ENCODE measurements at places on chromosomes 6 and 20.

DNA sequence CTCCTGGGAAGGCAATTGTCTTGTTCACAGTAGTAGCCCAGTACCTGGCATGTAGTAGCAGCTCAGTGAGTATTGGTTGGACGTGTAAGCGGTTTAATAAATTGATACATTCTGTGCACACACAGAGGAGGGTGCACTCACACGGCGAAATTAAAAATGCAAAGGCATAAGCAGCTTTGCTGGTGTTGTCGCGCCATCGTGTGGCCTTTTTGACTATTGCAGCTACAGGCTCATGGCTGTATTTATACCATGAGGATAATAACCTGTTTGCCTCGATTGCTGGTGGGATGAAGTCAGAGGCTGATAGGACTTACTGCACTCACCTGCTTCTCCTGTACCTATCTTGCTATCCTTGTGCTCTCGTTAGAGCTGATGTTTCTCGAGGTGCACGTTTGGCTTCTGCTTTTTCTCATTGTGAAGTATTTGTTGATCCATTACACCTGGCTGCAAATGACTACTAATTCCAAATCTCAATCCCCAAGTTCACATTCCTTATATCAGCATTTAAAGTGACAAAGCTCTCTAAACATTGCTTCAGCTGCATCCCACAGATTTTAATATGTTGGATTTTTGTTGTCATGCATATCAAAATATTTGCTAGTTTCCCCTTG is 61.5 kb downstream of the TBXT start:
- peak; percentile 43 for DNase-seq

GRCh38 chr6:43887340-43887858 is 117.4 kb downstream of the VEGFA start:
- DNase-seq: peak; percentile 19

- no peak for DNase-seq
These were observed 1.8 kb upstream of the CST3 start for GRCh38 chr20:23639490-23639958.

GRCh38 chr20:16615199-16615598 is 42.0 kb upstream of the KIF16B start:
- peak; percentile 55 for DNase-seq
